Lung microvascular endothelial cell (primary cell): ENCODE measurements at places on chromosomes 3 and 15.
A peak's percentile ranks its signal among the peaks of the same experiment; 100 is the strongest.

GRCh38 chr3:132289316-132289715 is 27.9 kb upstream of the ACP3 start:
- no peak for DNase-seq

GRCh38 chr3:57314204-57314603 is 21.7 kb upstream of the ASB14 start:
- DNase-seq, result no peak

GRCh38 chr15:100972975-100973350 is 53.8 kb downstream of the LRRK1 start:
- DNase-seq, result peak; percentile 12

GRCh38 chr15:67639591-67639990 is 97.1 kb downstream of the MAP2K5 start:
- no peak for DNase-seq

- DNase-seq, result peak; percentile 31
These were observed 72.9 kb downstream of the RPL39L start for GRCh38 chr3:187066228-187066995.
